K562 (cell line): ENCODE measurements at places on chromosomes 3 and 15.
A peak's percentile ranks its signal among the peaks of the same experiment; 100 is the strongest.

DNA sequence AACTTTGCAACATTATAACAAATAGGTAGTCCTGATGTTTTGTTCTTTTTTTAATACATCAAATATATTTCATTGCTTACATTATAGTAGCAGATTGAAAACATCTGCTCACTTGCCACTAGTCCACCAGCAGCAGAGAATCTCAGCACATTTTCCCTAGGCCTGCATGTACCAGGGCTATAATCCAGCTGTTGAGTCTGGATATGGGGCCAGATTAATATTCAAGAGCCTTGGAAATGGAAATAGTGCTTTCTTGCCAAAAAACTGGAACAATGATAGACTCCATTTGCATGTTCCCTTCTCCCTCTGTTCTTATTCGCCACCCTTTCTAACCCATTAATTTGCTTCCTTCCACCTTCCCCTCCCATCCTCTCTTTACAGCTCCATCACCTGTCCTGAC is 288.0 kb downstream of the EPHA3 start:
- no peak for DNase-seq

DNA sequence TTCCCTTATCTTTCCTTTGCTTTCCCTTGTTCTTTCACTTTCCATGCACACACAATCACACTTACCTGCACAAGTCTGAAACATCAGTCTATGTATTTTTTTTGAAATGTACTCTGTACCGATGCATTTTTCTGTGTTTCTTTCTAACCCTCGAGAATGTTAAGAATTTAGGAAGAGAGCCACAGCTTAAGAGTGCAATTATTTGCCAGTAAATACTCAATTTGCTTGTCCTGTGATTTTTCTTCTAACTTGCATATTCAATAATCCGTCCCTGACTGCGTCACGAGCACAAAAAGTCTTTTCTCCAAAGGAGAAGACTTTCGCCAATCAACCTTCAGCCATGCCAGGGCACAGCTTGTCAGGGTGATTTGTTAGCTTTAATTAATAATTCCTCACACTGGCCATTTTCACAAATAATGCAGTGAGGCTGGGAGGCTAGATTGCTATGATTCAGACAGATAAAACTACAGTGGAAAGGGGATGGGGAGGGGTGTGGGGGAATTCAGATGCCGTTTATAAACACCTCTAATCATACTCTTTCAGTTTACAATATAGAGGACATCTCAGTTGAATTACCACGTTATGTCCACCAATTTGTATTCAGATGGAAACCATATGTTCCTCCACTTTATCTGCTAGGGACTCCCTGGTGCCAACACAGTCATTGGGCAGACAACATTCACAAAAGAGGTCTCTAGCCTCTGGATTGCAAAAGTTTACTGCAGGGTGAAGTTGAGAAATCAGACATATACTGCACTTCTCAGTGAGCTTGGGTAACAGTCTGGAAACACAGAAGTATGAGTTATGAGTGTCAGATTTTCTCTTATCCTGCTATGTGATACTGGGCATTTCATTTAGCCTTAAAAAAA is 388.0 kb downstream of the ZBTB20 start:
- DNase-seq, result no peak

DNA sequence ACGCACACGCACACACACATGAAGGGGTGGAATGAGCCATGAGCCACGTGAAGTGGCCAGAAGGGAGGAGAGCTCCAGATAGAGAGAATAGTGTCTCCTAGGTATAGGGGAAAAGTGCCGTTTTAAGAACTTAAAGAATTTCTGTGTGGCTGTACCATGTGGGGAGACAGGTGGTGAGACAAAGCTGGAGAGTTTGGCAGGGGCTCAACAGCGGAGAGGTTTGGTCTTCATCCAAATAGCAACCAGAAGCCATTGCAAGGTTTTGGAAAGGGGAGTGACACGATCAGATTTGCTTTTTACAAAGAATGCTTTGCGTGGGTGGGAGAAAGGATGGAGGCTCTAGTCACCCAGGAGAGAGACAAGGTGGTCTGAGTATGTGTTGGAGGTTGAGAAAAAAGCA is 146.0 kb downstream of the IL20RB start:
- no peak for DNase-seq

- no peak for DNase-seq
Observed at GRCh38 chr15:85477730-85478129, 97.3 kb downstream of the AKAP13 start.

- no peak for DNase-seq
Observed at GRCh38 chr15:39156646-39157250, 424.1 kb upstream of the THBS1 start.

- no peak for DNase-seq
Observed at GRCh38 chr3:140724856-140725812, 47.3 kb downstream of the TRIM42 start.

- no peak for DNase-seq
Observed at GRCh38 chr3:187130346-187131066, 8.8 kb downstream of the RPL39L start.

DNA sequence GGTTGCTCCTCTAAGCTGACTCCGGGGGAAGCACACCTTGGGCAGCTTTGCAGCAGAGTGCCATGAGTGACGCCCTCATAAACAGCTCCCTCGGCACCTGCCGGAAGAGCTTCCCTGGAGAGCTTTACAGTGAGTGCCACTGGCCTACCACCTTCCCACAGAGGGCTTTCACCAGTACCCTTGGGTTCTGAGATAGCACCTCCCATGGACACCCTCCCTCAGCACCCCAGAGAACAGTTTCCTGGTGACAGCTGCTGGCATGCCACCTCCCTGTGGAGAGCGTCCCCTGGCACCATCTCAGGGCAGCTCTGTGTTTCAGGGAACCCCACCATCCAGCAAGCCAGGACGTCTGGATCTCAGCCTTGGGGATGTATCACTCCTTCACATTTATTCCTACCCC is 49.1 kb downstream of the RUBCN start:
- DNase-seq, result no peak

GRCh38 chr3:9172851-9173321 is 76.6 kb downstream of the SRGAP3 start:
- DNase-seq, result no peak

DNA sequence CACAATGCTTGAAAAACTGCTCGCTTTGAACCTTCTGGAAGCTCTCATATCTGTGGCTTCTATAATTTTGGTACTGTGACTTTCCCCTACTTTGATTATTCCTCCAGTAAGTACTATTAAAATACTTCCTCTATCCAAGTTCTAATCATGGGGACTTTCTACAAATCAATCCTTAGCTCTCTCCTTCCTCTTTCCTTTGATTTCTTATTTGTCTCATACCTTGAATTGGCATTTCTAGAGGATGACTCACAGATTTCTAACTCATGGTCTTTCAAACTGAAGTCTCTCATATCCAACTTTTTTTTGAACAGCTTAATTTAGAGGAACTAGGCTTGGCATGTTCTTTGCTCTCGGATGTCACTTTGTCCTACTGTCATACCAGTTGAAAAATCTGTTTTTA is 241.8 kb downstream of the TBC1D5 start:
- no peak for DNase-seq

GRCh38 chr3:186109897-186110803 is 1.3 kb upstream of the ETV5 start:
- DNase-seq, result peak; percentile 37

DNA sequence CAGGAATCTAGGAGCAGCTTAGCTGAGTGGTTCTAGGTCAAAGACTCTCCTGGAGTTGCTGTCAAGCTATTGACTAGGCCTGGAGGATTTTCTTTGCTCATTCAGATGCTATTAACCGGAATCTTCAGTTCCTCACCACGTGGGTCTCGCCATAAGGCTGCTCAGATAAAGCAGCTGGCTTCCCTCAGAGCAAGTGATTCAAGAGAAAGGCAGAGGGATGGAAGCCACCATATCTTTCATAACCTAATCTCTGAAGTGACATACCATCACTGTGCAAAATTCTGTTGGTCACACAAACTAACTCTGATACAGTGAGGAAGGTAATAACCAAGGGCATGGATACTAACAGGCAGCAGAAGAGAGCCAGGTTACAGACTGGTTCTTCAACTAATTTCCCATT is 72.7 kb upstream of the FLNB start:
- DNase-seq, result peak; percentile 14

DNA sequence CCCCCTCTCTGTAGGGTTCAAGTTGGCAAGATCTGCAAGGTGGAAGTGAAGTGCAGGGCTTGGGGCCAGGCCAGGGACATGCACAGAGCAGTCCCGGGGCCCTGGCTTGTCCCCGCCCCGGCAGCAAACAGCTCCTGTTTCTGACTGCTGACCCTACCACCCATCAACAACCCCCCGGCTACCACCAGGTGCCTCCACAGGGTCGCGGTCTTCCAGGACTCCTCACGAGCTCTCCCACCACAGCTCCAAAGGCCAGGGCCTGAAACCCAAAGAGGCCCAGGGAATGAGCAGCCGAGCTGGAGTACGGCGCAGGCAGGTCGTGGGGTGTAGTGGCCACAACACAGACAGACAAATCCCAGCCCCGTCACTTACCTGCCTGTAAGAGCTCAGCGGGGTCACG is 121.3 kb upstream of the SMAD3 start:
- no peak for DNase-seq

- no peak for DNase-seq
Observed at GRCh38 chr15:91099616-91099994, 452 bp upstream of the SV2B start.

- no peak for DNase-seq
Observed at GRCh38 chr3:374459-374858, 177.9 kb downstream of the CHL1 start.

DNA sequence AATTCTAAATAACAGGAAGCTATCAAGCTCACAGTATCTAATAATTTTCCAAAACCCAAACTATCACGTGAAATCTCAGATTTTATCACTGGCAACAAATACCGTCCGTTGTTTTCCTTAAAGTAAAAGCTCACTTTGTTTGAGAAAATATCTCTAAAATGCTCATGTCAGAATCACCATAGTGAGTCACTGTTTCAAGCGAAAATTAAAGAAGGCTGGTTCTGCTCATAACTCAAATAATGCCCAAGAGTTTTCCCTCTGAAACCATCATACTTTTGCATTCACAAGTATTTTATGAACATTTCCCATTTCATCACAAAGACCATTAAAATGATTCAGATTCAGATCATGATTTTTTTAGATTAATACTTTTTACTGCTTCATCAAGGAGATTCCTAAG is 50.6 kb downstream of the TBL1XR1 start:
- no peak for DNase-seq

DNA sequence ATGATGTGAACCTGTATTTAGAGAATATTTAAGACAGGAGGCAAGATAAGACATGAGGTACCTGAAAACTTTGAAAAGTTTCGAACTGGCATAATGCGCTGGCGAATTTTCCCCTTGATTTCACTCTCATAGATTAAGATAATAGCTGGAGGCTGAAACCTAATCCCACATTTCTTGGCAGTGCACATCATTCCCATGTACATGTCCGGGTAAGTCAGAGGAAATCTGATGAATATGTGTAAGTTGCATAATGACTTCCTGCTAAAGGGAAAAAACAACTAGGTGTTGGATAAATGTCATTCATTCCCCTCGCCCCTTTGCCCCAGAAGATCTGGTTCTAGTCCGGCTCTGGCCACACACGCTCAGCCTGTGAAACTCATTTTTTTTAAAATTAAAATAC is 3.6 kb downstream of the CEP19 start:
- DNase-seq, result no peak

- no peak for DNase-seq
Observed at GRCh38 chr15:95605098-95605497, 725.4 kb upstream of the NR2F2 start.

DNA sequence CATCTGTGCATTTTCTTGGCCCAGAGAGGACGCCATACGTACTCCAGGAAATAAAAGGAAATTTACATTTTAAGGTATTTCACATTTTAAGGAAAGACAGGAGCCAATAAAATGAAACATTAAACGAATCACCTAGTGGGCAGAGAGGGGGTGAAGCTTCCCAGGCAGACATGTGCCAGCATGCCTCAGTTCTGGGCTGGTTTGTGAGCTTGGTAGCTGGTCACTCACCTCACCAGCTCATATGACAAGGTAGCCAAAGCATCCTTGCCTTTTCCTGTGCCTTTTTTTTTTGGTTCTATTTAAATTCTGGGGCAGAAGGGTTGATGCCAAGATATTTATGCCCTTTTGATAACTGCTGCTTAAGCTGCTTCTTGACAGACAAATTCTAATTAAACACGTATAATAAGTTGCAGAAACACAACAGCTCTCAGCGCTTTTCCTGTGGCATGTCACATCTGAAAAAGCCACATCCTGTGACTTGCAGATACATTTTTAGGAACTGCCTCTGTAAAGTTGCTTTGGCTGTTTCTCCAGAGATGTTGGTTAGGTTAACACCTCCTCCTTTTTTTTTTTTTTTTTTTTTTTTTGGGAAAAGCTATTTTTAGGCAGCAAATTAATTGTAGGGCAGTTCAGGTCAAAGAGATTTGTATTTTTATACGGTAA is 218.6 kb downstream of the PDCD6IP start:
- no peak for DNase-seq

GRCh38 chr3:15263926-15264325 is 57.9 kb downstream of the CAPN7 start:
- no peak for DNase-seq

GRCh38 chr15:29860872-29861271 is 38.6 kb upstream of the TJP1 start:
- no peak for DNase-seq

- DNase-seq, result peak; percentile 93
Observed at GRCh38 chr3:172129850-172130716, 90.7 kb downstream of the FNDC3B start.
